ENCODE measurements at places on chromosomes 5 and 9. TPM values are rescaled to one million over a fixed set of nuclear protein-coding genes. Genes with fewer than 3 reads are reported as not detected.

The CNTNAP3 gene
- total RNA-seq = 57.2 TPM

The PRR16 gene
- not detected for total RNA-seq

The ASPN gene
- not detected for total RNA-seq

The ANXA1 gene
- 798 TPM for total RNA-seq

The ELAVL2 gene
- total RNA-seq = 0.47 TPM

The SMIM33 gene
- total RNA-seq = not detected

The SPINK7 gene
- not detected for total RNA-seq

The DND1 gene
- total RNA-seq = 0.14 TPM

The SNX24 gene
- total RNA-seq = 10.1 TPM

The ZNF462 gene
- total RNA-seq = 11.4 TPM
